ENCODE measurements at places on chromosomes 4 and X.

DNA sequence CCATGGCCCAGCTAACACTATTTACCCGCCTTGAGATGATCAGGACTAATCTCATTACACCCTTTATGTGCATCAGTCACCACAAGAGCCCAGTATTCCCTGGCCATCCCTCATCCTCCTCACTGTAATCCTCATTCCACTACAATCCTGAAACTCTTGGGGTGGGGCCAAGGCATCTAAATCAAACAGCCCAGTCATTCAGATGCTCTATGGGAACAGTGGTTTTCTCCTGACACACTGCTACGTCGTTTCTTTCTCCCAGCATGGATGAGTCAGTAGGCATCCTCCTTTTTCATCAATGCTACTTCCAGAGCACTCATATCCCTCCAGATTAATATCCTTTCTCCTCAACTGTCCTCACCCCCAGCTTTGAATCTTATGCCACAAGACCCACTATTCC lies 5.6 kb downstream of the SDAD1 start:
- DNase-seq: no peak

- DNase-seq: peak; percentile 56
These were observed 55.5 kb upstream of the MAGED1 start for GRCh38 chrX:51837921-51838320.

- DNase-seq: no peak
These were observed 18.9 kb upstream of the SCRG1 start for GRCh38 chr4:173417833-173418232.

- DNase-seq: no peak
These were observed 319.0 kb downstream of the DKK2 start for GRCh38 chr4:106717091-106717490.

GRCh38 chr4:146428298-146428697 lies 93.4 kb downstream of the SLC10A7 start:
- no peak for DNase-seq

DNA sequence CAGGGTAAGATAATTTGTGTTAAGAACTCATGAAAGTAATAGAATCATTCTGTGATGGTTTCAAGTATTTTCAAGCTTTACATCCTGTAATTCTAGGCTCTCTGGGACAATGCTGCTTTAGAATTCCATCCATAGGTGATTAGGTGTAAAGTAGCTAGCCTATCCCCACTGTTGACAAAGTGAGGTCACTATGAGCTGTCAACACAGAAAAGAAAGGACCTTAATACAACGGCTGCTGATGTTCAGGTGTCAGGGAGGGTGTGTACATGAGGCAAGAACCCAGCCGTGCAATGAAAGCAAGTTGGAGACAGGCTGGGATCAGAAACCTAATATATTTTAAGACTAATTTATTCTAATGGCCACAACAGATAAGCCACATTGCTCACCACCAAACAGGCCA lies 36.8 kb upstream of the SH3RF1 start:
- peak; percentile 55 for DNase-seq

DNA sequence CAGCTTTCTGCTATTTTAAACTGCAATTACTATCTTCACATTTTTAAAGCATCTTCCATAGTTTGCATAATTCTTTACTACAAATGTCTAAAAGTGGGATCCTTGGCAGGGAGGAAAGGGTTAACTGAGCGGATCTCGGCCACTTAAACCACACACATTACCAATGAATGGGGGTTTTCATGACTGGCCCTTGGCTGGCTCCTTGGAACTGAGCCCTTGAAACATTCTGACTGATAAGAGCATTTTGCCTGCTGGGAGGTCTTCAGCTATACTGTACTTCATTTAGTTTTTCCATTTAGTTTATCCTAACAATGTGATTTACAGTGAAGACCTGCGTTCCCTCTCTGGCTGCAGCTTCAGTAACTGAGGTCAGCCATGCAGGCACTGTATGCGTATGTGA lies 31.7 kb upstream of the MFAP3L start:
- no peak for DNase-seq

DNA sequence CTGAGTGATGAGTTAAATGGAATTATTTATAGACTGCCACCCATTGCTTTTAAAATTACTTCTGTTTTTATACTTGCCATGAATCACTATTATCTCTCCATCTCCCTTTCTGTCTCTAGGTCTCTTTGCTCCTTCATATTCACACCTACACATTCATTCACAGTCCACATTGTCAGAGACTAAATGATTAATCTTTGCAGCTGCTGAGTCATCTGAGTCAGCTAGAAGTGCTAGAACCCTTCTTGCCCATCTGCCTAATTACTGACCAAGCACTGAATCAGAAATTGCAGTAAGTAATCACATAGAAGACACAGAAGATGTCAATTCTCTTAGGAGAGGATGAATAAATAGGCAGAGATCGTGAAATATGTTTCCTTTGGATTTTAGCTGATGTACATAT lies 31.6 kb upstream of the RPS6KA6 start:
- no peak for DNase-seq

GRCh38 chr4:40662962-40663604 lies 33.4 kb upstream of the RBM47 start:
- DNase-seq: peak; percentile 65

- DNase-seq: no peak
These were observed 250.5 kb downstream of the TMEM47 start for GRCh38 chrX:34406580-34406979.

- DNase-seq: no peak
These were observed 16.8 kb downstream of the DCAF8L1 start for GRCh38 chrX:27964432-27964831.

DNA sequence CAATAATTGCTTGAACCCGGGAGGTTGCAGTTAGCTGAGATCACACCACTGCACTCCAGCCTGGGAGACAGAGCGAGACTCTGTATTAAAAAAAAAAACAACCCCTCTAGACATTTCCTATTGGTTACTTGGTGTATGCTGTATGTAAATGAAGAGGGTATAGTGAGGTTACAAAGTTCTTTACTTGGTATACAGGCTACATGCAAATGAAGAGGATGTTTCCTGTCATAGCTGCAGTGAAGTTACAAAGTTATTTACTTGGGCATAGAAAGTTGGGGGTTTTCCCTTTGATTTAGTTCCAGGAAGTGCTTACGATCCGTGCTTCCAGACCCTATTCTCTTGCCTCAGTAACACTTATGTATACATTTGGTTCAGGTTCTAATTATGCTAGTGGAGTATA lies 38.4 kb upstream of the CLNK start:
- no peak for DNase-seq

GRCh38 chr4:165464376-165464775 lies 85.6 kb downstream of the CPE start:
- DNase-seq: no peak

DNA sequence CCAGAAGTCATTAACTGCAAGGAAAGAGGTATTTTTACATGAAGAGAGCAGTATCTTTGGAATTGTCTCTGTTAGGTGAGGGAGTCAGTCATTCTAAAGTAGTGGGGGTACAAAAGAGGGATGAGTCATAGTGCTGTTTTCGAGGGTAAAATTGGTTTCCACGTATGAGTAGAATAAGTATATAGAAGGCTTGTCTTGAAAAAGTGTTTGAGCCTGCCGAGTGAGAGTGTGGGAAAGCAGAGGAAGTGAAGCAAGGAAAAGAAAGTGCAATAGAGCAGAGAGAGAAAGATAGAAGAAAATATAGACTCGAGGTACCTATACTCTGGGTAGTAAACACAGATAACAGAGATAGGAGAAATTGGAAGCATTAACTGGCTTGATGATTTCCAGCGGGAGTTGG lies 696.4 kb downstream of the DMD start:
- DNase-seq: no peak

GRCh38 chr4:3427706-3428446 lies 13.9 kb upstream of the HGFAC start:
- no peak for DNase-seq

Measured in hepatocyte (in vitro differentiated cells).